ENCODE measurements at places on chromosomes 4 and X.
A peak's percentile ranks its signal among the peaks of the same experiment; 100 is the strongest.

- no peak for DNase-seq
Observed at GRCh38 chr4:121738780-121739535, 26.0 kb downstream of the SMIM43 start.

- DNase-seq: no peak
Observed at GRCh38 chr4:56622176-56622575, 58.9 kb downstream of the HOPX start.

DNA sequence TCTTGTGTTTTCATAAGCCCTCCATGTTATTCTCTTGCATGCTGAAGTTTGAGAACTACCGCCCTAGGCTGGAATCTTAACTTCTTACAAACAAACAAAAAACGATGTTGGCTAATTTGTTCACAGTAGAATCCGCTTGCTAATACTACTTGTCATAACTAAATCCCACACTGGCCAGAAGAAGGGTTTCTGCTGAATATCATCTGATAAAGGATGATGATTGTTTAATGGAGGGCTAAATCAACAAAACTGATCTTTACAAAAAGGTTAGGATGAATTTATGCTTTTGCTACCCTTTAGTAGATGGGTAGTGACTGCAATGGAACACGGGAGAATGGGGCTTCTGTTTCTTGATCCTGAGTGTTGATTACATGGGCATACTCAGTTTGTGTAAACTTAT lies 42.3 kb downstream of the SPATA4 start:
- DNase-seq: no peak

DNA sequence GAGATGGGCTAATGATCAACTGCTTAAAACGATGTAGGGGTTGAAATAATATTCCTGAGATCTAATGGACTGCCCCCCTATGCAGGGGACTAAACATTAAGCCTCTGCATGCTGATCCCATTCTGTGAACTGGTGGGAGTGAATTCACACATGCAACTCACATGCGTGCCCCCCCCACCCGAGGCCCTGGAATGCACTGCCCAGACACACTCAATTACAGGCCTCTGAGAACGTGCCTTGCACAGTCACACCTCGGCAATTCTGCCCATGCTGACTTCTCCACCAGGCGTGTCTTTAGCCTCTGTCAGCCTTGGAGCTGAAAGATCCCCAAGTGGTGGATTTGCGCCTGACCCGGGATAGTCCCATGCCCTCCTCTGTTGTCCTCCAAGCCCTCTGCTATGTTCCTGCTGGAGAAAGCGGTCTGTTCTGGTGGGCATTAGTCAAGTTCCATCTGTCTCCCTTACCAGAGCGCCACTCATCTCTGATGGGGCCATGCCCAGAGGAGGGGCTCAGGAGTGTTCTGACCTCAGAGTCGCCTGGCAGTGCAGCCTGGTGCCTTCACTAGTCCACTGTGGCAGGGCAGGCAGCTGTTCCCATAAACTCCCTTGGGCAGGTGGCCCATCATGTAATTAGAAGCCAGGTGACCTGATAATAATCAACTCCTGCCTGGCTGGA lies 86.5 kb downstream of the DRD5 start:
- DNase-seq: no peak

DNA sequence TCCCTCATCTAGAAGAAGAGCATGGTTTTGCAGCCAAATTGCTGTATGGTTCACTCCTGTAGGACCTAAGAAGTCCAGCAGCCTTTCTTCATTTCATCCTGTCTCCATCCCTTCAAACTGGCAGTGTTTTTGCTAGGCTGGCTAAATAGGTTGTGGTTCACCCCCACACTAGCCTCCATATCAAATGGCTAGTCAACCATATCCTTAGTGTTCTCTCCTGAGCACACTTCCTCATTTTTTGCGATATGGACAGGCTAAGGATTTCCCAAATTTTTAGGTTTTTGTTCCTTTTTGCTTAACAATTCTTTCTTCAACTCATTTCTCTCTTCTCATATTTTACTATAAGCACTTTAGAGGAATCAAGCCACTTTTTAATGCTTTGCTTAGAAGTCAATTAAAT lies 98.8 kb upstream of the NOCT start:
- DNase-seq: no peak

GRCh38 chr4:45100956-45101818 lies 374.8 kb upstream of the GNPDA2 start:
- no peak for DNase-seq

DNA sequence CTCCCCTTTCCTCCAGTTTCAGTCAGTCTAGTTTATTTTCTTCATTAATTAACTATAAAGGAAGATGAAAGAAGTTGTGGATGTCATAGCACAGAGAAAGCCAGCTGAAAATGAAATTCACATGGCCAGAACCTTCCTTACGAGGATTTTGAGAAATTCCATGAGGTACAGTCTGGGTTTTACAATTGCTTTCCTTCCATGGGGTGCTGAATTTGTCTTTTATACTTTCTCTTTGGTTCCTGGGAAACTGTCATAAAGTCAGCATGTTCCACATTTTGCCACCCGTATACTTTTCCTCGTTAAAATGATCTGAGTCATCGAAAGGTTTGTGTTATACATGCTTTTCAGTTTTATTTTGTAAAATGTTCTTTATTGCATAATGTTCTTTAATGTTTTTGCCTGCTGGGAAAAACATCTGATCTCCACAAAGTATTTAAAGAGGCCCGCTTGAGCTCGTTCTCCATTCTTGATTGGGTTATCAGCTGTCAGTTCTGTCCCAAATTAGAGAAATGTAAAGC lies 78.1 kb upstream of the CLDN34 start:
- no peak for DNase-seq

DNA sequence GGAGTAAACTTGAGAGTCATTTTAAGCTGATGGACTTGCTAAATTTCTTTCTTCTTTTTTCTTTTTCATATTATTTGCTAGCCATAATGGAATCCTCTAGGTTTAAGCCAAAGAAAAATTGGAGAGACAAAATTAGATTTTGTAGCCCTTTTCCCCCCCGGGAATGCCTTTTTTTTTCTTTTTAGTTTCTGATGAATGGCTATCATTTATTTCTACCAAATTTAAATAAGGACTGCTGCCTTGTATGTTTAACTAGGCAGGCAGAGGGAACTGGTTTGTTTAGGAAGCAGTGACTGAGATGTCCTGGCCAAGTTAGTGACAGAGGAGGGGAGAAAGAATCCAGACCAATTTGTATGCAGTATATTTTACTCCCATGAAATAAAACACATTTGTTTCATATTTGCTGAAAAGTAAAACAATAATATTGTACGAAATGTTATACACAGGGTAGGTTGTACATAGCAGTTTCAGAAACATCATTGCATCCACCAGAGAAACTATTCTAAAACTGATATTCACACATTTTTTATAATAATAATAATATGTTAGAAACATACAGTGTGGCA lies 5.7 kb downstream of the PITX2 start:
- no peak for DNase-seq

DNA sequence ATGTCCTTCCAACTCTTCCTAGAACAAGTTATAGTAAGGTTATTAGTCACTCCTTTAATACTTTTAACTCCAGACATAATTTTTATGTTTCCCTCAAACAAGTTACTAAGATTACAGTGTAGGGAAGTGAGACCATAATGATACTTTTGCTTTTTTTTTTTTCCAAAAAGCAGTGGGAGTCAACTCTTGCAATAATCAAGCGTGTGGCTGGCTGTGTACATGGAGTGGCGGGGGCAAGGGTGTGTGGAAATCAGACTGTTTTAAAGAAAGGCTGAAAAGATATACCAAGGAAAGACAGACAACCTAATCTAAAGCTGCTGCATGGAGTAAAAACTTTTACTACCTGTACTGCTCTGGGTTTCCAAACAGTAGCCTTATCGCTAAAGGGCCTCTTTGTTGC lies 4.1 kb downstream of the NOA1 start:
- DNase-seq: no peak

DNA sequence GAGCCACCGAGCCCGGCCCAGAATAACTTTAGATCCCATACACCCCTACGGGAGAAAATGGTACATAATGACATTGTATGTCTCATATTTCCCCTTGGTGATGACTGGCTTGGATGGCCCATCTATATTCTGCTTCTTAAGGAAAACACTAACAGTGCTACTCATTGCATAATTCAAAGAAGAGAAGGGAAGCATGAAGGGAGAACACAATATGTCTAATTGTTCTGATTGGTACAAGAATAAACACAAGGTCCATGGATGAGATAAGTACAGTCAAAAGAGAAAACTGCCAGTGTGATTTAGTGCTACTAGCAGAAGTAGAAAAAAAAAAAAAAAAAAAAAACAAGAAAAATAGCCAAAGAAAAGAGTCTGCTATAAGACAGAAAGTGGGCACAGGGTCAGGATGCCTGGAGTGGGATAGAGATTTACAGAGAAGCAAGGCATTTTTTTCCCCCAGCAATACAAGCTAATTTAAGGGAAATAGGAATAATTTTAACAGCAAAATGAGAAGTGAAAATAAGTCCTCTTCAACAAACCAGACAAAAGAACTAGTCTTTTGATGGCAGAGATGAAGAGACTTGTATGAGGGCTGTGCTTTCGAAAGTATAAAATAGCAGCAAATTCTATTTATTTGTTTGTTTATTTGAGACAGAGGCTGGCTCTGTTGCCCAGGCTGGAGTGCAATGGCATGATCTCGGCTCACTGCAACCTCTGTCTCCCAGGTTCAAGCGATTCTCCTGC lies 96.5 kb upstream of the MAP3K15 start:
- DNase-seq: no peak

DNA sequence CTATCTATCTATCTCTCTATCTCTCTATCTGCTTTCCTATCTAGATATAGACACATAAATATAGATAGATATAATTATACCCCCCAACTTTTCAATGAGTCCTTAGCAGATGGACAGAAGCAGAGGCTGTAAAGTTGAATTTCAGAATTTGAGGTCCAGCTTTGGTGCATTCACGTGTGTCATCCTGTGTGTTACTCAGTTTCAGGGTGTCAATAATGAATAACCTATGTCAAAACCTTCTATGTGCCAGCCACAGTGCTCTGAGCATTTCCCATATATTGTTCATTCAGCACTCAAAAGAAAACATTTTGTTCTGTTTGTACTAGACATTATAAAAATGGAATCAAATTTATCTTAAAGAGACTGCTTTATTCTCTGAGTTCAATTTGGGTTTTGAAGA lies 310.0 kb downstream of the ARHGAP24 start:
- DNase-seq: no peak

DNA sequence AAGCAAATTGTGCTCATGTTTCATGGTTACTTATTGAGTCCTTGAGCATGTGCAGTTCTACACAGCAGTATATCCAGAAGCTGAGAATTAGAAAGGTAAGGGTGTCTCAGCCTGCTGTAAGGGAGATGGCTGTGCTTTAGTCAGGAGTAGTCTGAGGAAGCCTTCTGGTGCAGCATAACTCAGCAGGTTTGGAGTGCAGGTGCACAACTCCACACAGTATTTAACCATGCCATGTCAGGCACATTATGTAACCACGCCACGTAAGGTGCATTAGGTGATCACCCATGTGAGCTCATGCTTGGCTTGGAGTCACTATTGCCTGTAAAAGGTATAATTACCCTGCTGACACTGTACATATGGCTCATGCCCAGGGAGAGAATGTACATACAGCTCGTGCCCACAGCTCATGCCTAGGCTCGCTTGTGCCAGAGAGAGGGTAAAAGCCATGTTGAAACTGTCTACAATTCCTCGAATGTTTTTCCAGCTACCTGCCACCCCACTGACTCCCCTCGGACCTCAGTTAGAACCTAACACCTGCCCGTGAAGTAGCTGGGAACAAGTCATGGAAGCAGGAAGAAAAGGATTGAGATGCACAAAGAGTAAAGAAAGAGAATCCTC lies 37.8 kb downstream of the UCHL1 start:
- no peak for DNase-seq

- DNase-seq: no peak
Observed at GRCh38 chr4:95560774-95561173, 12.0 kb upstream of the UNC5C start.

- DNase-seq: no peak
Observed at GRCh38 chr4:53273726-53274125, 92.1 kb downstream of the SCFD2 start.

GRCh38 chr4:47061435-47061834 lies 30.1 kb downstream of the GABRB1 start:
- no peak for DNase-seq

DNA sequence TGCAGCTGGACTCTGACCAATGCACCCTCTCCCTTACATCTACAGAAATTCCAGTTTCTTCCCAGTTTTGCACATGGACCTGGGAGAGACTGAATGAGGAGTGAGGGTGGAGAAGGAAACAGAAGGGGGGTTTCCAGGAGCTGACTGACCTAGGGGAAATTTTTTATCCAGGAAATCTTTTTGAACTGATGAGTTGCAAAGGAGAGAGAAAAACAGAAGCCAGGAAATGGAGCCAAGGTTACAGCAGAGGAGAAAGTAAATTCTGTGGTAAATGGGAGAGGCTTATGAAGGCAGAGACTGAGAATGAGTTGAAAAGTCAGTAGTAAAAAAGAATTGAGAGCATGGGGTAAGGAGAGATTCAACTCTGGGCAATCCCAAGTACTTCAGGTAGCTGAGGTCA lies 192.8 kb downstream of the SMIM20 start:
- no peak for DNase-seq

- no peak for DNase-seq
Observed at GRCh38 chrX:40931921-40932320, 153.3 kb upstream of the USP9X start.

DNA sequence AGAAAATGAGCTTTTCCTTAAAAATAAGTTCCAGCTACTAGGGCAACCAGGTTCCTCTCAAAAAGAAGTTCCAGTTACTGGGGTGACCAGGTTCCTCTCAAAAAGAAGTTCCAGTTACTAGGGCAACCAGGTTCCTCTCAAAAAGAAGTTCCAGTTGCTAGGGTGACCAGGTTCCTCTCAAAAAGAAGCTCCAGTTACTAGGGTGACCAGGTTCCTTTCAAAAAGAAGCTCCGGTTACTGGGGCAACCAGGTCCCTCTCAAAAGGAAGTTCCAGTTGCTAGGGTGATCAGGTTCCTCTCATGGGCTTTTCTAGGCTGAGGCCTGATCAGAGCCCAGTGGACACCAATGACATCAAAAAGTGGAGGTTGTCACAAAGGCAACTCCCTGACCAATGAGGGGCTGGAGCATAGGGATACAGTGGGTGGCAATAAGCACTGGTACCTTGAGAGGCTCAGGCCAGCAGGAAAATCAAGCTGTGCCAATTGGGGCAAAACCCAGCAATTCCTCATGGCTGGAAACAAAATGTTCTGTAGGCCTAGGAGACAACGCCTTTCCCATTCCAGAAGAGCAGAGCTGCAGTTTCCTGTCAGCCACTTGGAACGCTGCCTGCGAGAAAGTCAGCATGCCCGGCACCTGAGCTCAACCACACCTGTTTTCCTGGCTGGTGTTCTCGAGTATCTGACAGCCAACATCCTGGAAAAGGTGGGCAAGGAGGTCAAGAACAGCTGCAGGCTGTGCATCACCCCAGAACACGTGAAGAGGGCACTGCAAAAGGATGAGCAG lies 12.3 kb upstream of the SYTL5 start:
- DNase-seq: peak; percentile 8

All from CD4-positive, alpha-beta T cell treated with Interleukin-6 at 100 ng/mL for 8 hours (primary cell).